Adipocyte (in vitro differentiated cells): ENCODE measurements at places on chromosomes 4 and X.

DNA sequence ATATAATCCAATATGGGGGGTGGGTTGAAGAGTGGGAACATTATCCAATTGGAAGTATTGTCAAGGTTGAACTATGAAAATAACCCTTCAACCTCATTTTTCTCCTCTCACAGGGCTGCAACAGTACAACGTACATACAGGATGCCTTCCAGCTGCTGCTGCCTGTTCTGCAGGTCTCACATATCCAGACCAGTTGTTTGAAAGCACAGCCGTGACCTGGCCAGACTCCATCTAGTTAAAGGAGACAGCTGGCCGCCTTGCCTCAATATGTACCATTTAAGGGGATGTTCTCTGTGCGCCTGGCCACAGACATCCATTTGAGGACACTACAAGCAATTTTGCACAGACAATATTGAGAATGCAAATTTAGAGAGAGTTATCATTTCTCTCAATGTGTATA, 75.7 kb downstream of the FAM114A1 start:
- no peak for DNase-seq

DNA sequence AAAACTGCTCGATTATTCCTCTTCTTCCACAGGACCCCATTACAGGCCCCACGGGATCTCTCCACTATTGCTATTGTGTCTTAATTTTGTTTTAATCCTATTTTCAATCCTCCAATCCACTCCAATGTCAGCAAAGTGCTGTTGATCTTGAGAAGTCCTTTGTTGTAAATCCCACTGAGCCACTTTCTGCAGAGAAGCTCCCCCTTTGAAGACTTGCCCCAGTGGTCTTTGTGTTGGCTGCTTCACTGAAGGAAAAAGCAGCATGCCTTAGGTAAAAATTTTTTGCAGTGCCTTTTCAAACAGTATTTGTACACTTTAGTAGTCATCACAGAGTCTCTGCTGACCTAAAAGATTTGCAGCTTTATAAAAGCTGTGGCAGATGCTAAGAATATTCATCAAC, 252.0 kb upstream of the SLC7A11 start:
- DNase-seq: no peak

DNA sequence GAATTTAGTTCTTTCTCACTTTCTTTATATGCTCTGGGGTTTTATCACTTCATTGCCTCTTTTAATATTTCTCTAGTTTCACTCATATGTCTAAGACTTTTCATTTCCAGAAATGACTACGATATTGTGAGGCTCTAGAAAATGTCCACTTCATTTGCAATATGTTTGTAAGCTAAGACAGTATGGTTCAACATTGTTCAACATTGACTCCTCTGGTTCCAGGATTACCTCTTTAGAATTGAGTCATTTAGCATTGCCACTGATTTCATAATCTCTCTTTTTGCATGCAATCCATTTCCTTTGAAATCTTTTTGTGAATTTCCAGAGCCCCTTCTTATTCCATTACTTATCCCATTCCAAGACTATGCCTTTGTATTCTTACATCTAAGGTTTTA, 32.3 kb downstream of the BBS12 start:
- DNase-seq: peak; percentile 94

DNA sequence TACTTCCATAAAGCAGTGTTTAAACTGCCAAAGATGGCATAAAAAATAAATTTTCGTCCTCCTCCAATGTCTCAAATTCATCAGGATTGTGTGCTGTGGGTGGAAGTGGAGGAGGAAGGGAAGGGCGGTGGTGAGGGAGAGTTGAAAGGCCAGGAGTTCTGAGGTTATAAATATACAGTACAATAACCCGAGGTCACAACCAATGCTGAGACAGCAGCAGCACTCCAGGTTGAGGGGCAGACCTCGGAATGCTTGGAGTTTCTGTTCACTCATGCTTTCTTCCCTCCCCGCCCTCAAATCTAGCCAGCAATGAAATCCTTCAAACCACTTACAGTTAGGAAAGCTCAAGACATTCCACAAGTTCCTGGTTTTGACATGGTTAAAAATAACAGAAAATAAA, 134.0 kb upstream of the SMAD1 start:
- DNase-seq: peak; percentile 25

DNA sequence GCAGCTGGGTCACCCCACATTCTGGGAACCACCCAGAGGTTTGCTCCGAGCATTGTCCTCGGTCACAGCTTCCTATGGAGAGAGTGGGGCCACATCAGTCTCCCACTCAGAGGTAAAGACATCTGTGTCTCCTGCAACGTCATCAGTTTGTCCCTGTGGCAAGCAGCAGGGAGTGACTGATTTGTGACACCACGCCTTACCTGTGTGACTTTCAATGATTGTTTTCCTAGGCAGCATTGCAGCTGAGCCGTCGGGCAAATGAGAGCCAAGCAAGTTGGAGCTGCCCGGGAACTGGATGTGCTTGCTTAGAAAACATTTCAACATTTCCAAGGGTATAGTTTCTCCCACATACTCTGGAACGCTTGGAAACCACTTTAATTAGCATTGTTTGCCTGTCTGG, 29.7 kb upstream of the HELT start:
- DNase-seq: no peak

GRCh38 chr4:105666693-105667092, 41.8 kb downstream of the INTS12 start:
- DNase-seq: peak; percentile 50

DNA sequence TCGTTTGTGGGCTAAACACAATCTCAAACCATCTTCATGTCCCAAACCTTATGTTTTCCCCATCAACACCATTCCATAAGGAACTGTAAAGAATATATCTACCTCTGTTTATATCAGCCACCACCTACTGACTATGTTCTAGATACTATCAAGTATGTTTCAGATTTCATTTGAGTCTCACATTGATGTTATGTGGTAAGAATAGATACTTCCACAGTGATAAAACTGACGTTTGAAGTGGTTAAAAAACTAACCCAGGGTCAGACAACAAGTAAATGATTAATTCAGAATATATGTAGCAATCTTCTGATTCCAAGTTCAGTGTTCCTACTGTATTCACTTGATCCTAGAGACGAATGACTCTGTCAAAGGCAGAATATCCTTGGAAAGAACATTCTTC, 156.8 kb upstream of the RASGEF1B start:
- no peak for DNase-seq

- peak; percentile 88 for DNase-seq
These were observed 56.6 kb downstream of the LINC00632 start for GRCh38 chrX:140766024-140766611.

DNA sequence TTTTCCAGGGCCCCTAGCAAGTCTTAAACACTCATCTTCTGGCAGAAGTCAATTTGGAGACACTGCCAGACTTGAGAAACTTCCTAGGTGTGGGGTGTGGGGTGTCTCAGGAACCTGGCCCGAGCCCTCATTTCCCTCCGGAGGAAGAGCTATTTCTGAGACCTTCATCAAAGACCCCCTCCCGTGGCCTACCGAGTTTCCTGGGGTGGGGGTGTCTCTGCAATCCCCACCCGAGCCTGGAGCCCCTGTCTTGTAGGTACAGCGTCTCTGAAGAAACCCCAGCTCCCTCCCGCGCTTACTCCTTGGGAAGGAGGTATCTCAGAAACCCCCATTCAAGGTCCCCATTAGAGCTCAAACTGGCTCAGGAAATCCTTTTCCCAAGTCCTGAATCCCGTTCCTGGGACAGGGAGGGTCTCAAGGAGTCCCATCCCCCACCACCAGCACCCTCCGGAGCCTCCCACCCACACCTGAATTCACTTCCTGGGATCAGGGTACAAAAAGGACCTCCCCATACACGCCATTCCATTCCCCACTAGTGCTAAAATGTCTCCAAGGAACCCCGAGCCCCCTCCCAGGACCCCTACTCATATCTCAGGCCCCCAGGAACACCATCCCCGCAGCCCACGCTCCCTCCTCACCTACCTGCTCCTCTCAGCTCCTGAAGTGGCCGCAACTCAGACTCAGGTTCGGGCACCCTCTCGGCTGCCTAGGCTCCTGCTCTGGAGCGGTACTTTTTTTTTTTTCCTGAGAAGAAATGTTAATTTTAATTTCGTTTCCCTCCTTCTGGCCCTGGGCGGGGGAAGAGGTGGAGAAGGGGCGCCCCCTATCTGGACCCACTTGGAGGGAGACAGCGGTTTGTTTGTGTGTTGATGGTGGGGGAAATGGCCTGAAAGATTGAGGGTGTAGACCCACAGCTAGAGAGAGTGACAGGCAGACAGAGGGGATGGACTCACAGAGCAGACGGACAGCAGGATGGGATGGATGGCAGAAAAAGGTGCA, 1.1 kb downstream of the SLC38A5 start:
- DNase-seq: no peak

DNA sequence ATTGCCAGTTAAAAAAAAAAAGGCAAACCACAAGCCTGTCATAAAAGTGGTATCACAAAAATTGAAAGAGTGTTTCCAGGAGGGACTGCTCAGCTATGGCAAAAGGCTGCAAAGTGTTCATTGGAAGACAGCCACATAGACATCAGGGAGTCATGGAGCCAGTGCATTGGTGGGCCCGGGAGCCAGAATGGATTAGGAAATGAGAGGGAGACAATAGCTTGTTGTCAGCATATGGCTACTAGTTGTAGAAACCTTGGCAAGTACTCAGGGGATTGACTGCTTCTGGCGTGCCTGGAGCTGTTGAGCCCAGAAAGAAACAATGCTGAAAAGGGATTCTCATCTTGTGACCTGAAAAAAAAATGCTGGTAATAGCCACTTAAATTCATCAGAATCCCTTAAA, 5.0 kb downstream of the GAR1 start:
- no peak for DNase-seq

- no peak for DNase-seq
These were observed 37.7 kb downstream of the ETDC start for GRCh38 chrX:135346975-135347374.

GRCh38 chrX:21373637-21374162, 518 bp upstream of the CNKSR2 start:
- no peak for DNase-seq

GRCh38 chrX:14398725-14399124, 130.6 kb upstream of the GLRA2 start:
- DNase-seq: peak; percentile 46

GRCh38 chr4:22692736-22693135, at the start of gene GBA3:
Gene GBA3 (plus strand): TSS chr4:22692937.
- DNase-seq: no peak

GRCh38 chr4:84647312-84647884, 64.5 kb downstream of the CDS1 start:
- no peak for DNase-seq

GRCh38 chr4:52833941-52834525, 28.1 kb upstream of the RASL11B start:
- peak; percentile 20 for DNase-seq

- peak; percentile 42 for DNase-seq
These were observed 29.1 kb downstream of the UGDH start for GRCh38 chr4:39497909-39498726.

DNA sequence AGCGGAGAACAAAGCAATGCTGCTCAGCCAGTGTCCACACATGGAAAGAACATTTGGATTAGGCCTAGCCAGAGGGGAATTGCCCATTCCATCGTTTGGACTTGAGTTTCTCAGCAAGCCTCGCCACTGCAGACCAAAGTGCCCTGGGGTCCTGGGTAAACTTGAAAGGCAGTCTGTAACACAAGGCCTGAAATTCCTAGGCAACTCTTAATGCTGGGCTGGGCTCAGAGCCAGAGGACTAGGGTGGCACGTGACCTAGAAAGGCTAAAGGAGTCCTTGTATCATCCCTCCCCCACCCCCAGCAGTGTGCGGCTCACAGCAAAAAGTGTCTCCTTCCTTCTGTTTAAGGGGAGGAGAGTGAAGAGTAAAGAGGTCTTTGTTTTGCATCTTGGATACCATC, 210.4 kb upstream of the ARX start:
- no peak for DNase-seq

- no peak for DNase-seq
These were observed 39.5 kb upstream of the ZFX start for GRCh38 chrX:24110069-24110468.

- peak; percentile 81 for DNase-seq
These were observed 17.1 kb downstream of the SMIM14 start for GRCh38 chr4:39621582-39621981.

GRCh38 chr4:183173580-183174526, 74.8 kb downstream of the WWC2 start:
- peak; percentile 48 for DNase-seq

- no peak for DNase-seq
These were observed 29.6 kb upstream of the SPON2 start for GRCh38 chr4:1201851-1202525.

- DNase-seq: peak; percentile 12
These were observed 2052.8 kb upstream of the TENM3 start for GRCh38 chr4:180190382-180190781.

GRCh38 chr4:174460684-174461083, 61.6 kb downstream of the HPGD start:
- DNase-seq: peak; percentile 27

DNA sequence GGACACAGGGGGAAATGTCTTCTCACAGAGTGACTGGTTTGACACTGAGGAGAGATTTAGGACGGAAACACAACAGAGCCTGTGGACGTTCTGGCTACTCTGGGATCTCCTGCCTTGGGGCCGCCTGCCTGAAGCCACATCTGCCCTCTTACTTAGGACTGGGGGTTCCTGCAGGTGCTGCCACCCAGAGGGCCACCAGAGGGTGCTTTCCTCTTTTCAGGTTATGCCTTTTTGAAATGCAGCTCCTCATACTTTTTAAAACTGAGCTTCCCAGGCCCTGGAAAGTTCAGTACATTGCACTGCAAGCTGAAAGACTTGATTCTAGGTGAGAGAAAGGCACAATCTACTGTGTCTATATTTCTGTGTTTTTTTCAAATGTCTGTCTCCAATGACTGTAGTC, 92.2 kb upstream of the PGRMC2 start:
- peak; percentile 54 for DNase-seq

- DNase-seq: peak; percentile 9
These were observed 410 bp downstream of the GNL3L start for GRCh38 chrX:54530357-54530900.

DNA sequence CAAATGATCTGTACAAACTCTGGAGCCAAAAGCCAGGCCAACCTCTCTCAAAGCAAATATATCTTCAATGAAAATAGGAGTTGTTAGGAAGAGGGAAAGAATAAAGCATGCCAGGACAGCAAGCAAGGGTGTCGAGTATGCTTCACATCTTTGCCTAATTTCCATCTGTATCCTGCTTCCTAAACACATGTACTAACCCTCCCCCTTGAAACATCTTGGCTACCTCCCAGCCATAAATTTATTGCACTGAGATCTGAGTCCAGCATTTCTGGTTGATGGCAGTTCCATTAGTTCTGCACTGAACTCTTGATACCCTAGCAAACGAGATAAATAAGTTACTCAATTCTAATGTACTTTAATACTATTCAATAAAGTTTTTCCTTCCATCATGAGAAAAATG, 430.5 kb upstream of the TRAM1L1 start:
- DNase-seq: no peak

GRCh38 chr4:182537031-182537795, 294.0 kb downstream of the TENM3 start:
- DNase-seq: no peak
